ENCODE measurements at places on chromosomes 5 and 9.

DNA sequence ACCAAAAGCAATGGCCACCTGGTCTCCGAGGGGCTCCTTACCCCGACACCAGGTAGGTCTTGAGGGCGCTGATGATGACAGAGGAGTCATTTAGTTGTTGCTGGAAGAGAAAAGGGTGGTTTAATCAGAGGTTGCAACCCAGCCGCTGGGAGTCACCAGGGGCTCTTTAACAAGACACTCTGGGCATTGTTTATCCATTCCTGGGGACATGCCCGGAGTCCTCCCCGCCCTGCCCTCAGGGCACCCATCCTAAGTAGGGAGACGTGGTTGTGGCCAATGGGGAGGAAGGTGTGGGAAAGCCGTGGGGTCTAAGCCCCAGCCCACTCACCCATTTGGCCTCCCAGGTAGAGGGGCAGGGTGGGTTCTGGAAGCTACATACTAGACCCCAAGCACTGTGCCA lies 3.1 kb downstream of the PTGES2 start:
- DNase-seq = no peak

DNA sequence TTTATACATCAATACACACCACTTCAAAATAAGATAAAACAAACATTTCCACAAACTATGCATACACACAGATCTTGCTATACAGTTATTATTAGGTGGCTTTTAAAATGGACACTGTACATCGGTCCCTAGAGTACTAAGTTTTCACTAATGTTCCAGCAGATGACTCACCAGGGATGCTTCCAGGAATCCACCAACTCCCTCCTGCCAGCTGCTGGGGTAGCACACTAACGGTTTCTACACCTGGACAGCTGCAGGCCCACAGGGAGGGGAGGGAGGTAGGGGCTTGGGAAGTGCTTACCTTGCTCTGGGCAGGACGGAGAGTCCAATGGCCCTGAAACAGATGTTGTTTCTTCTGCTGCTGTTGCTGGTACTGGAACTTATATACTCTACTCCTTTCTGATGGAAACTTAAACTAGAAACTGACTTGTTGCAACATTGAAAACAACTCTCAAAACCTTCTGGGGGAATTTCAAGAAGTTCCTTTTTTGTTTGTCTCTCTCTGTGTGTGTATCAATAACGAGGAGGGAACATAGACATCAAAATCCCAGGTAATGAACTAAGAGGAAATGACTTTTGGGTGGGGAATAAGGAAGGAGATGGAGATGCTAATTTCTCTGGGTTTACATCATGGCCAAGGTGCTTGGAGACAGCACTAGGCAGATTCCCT lies at the start of gene IL12B:
IL12B (minus strand) TSS at position 357 of the 670 bp plus-strand sequence. CDS start 3,705 bp downstream, outside the sequence.
- DNase-seq = no peak

GRCh38 chr5:132759114-132760048 lies 12.2 kb downstream of the CCNI2 start:
- DNase-seq = no peak

DNA sequence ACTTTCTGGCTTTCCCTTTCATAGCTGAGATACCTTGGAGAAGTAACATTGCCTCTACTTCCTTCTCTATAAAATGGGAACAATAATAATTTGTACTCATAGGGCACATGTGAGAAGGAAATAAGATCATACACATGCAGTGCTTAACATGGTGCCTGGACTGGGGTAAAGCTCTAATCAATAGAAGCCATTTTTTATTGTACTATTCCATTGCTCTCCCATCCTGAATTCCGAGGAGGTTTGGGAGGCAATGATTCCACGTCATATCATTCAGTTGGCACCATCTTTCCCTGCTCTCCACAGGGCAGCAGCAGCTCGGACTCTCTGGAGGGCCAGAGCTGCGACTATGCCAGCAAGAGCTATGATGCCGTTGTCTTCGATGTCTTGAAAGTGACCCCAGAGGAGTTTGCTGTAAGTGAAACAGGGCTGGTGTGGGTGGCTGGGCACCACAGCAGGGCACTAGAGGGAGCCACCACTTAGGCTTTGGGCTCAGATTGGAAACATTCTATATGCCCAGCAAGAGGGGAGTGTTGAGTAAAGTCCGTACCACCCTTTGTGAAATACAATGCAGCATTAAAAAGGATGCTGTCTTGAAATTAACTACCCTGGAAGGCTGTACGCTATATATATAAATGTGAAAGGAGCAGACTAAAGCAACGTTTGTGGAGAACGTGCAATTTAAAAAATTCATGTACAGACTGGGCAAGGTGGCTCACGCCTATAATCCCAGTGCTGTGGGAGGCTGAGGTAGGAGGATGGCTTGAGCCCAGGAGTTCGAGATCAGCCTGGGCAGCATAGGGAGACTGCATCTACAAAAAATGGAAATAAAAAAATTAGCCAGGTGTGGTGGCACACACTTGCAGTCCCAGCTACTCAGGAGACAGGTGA lies 51.2 kb downstream of the RALGPS1 start:
- no peak for DNase-seq

- no peak for DNase-seq
These were observed 143.6 kb downstream of the LHFPL2 start for GRCh38 chr5:78504704-78505677.

- no peak for DNase-seq
These were observed at the start of gene PCDHGA2 for GRCh38 chr5:141338538-141339306. TSS of gene PCDHGA2 (plus strand) at chr5:141338760.
